ENCODE measurements at places on chromosomes 11 and 22.

GRCh38 chr11:82980292-82980691 lies 78.8 kb downstream of the DDIAS start:
- DNase-seq: no peak

GRCh38 chr11:12567746-12568460 lies 106.3 kb upstream of the TEAD1 start:
- no peak for DNase-seq

- no peak for DNase-seq
Observed at GRCh38 chr11:44402466-44403075, 92.6 kb upstream of the ALX4 start.

DNA sequence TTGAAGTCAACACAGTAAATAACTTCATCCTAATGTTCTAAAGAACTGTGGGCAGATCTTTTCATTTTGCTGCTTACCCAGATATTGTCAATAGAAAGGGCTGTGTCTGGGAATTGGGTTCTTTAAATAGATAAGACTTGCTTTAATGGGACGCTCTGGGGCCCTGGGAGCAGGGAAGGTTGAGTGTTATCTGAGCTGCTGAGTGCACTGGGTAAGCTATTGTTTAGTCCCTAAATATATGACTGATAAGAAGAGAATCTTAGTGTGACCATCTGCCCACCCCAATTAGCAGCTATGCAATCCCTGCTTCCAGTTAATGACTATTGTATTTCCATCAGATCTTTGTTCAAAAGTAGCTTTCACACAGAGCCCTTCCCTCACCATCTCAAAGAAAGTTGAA lies 44.4 kb downstream of the ARHGAP42 start:
- DNase-seq: no peak

DNA sequence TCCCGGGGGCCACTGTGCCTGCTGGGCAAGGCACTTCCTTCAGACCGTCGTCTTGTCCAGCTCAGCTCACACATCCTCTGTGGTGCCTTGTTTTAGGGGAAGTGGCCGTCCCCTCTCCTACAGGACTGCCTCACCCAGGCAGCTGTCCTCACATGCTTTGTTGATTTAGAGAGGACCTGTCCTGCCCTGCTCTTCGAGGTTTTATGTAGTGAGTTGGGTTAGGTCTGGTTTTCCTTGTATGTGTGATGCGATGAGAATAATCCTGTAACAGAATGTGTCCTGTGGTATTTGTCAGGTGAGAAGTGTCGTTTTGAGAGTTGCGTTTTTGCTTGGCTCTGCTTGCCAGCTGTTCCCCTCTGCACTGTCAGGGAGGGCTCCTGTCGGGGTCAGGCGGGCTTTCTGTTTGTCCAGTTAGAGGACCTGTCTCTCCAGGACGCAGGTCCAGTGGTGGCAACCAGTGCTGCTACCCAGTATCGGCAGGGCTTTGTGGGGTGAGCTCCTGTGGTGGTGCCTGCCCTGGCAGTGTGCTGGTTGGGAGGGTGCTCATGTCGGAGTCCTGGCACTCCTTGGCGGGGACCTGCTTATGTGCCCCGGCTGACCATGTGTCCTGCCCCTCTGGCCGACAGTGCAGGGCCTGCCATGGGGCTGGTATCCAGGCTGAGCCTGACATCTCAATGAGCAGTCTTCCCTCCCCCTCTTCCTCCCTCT lies 41.3 kb downstream of the MUC6 start:
- DNase-seq: no peak

DNA sequence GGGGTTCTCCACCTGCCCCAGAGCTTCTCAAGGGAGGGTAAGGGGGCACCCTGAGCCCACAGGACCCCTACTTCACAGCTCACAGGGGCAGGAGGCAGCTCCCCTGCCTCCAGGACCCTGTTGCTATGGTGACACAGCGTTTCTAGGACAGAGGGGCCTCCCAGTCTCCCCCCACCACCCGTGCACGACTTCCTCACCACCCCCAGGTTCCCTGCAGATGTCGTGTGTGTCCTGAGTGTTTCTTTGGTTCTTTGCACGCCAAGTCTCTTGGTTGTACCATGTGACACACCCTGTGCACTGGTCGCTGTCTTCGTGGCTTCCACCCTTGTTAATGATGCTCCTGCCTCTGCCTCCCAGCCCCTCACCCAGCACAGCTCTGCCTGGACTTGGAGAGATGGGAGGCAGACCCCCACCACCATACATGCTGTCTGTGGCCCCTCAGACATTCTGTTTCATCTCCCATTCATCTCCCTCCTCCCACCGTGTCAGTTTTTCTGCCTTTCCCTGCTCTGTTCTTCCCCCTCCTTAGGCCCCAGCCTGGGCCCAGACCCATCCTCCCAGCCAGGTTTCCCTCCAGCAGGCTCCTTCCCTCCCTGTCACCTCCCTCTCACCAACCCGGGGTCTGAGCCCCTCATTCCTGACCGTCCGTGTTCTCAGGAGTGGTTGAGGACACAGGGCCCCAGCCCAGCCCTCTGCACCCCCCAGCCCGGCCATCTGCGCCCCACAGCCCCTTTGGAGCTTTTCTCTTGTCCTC lies 24.5 kb upstream of the RAB1B start:
- DNase-seq: no peak

DNA sequence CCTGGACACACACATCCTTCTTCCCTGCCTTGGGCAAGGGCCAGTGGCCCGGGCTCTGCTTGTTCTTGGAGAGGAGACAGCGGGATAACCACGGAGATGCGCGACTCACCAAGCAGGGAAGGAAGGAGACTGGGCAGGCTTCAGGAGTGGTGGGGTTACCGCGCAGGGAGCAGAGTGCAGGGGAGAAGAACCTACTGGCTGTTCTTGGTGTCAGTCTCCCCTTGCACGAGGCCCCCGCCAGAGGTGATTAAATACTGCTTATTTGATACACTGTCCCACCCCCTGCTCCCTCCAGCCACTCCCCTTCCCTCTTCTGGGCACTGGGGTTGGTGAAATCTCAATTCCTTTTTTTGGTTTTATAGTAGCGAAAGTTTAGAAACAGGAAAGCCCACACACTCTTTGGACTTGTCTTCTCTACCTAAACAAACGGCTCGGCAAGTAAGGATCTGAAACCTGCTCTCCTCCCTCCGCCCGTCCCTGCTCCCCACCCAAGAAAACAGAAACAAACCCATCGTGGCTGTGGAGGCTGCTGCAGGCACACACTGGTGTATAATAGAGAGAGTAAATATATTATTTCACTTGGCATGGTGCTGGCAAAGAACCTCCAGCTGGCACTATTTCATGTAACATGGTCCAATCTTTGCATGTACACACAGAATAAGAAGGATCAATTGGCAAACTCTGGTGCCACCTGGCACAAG lies 10.8 kb downstream of the LARGE2 start:
- no peak for DNase-seq

DNA sequence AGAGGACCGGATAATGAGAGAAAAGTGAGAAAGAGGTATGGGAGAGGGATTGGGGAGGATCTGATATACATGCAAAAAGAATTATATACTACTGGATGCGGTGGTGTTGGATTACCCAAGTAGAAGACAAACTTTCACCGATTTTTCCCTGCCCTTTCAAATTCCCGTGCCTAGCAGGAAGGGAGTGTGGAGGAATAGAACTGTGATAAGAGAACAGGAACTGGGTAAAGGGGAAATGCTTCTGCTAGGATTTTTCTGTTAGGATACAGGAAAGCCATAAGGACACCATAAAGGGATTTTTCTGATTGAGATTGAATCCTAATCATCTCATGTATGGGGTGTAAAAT lies 480 bp upstream of the MTMR2 start:
- DNase-seq: no peak

GRCh38 chr11:95585069-95585751 lies 204.4 kb downstream of the FAM76B start:
- no peak for DNase-seq

DNA sequence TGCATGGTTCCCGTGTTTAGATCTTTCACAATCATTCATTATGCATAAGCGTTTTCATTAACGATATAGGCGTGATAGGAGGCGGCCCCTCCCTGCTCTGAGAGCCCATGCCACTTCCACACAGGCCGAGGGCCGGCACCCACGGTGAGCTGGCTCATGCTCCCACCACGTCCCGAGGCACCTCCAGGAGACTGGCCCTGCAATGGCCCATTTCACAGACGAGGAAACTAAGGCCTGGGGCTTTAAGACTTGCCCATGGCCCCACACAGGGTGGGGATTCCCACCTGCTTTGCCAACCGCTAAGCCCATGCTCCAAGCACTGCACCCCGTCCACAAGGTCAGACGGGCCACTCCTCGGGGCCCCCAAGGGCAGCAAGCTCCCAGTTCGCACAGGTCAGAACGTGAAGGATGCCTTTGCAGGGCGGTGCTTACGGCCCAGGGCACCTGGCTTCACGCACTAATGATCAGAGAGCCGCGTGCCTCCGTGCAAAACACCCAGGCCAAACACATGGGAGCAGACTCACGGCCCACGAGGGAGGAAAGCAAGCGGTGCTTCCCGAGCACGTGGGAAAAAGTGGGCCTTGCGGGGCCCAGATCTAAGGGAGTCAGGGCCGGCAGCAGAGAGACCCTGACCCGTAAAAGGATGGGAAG lies 8.3 kb downstream of the OSBPL5 start:
- no peak for DNase-seq

GRCh38 chr22:27323661-27324060 lies 477.9 kb downstream of the MN1 start:
- DNase-seq: no peak

- no peak for DNase-seq
Observed at GRCh38 chr22:20965104-20965887, 1.8 kb upstream of the AIFM3 start.
